SJSA1 (cell line): ENCODE measurements at places on chromosomes 11 and 22. TPM values are rescaled to one million over a fixed set of nuclear protein-coding genes. Genes with fewer than 3 reads are reported as not detected.

The MOB2 gene
- total RNA-seq, result 3.9 and 9.1 TPM in 2 replicates

The CCDC89 gene
- total RNA-seq, result 0.26 TPM in 1 of 2 replicates, not detected in the other

The MS4A7 gene
- not detected in 2 replicates for total RNA-seq

The RAB30 gene
- total RNA-seq, result 6.5 and 10.2 TPM in 2 replicates

The DGAT2 gene
- not detected in 2 replicates for total RNA-seq

The ZC3H12C gene
- total RNA-seq, result 4.6 and 6.4 TPM in 2 replicates

The MYOD1 gene
- total RNA-seq, result not detected in 2 replicates

The SLC22A12 gene
- total RNA-seq, result not detected in 2 replicates

The APOL6 gene
- 14.0 and 22.6 TPM in 2 replicates for total RNA-seq

The GPHA2 gene
- not detected in 2 replicates for total RNA-seq

The TCN2 gene
- 4.5 and 5.8 TPM in 2 replicates for total RNA-seq

The SOX10 gene
- total RNA-seq, result not detected in 2 replicates

The OR5T1 gene
- total RNA-seq, result not detected in 2 replicates

The CASP4 gene
- 75.6 and 91.8 TPM in 2 replicates for total RNA-seq

The OR2AG1 gene
- total RNA-seq, result not detected in 2 replicates

The APOBEC3H gene
- 1.4 TPM in 1 of 2 replicates, not detected in the other for total RNA-seq

The HSPB2 gene
- total RNA-seq, result not detected in 2 replicates

The TMEM121B gene
- 0.03 and 0.05 TPM in 2 replicates for total RNA-seq

The VSIG10L2 gene
- not detected in 2 replicates for total RNA-seq

The SCUBE2 gene
- total RNA-seq, result not detected in 2 replicates

The TUBA8 gene
- 0.42 and 0.91 TPM in 2 replicates for total RNA-seq

The HPS4 gene
- 28.9 and 29.5 TPM in 2 replicates for total RNA-seq

The YDJC gene
- 36.4 and 47.9 TPM in 2 replicates for total RNA-seq

The TRIM49 gene
- total RNA-seq, result not detected in 2 replicates

The TPP1 gene
- total RNA-seq, result 5.9 and 6.8 TPM in 2 replicates

The OR2D2 gene
- total RNA-seq, result not detected in 2 replicates

The RRAS2 gene
- 159 and 200 TPM in 2 replicates for total RNA-seq

The PRAME gene
- 0.05 TPM in 1 of 2 replicates, not detected in the other for total RNA-seq

The APLNR gene
- total RNA-seq, result not detected in 2 replicates

The PKP3 gene
- 1.9 and 5.7 TPM in 2 replicates for total RNA-seq

The METTL15 gene
- total RNA-seq, result 13.2 and 15.8 TPM in 2 replicates

The SSTR3 gene
- total RNA-seq, result not detected in 2 replicates

The FXYD6 gene
- total RNA-seq, result 0.05 TPM in 1 of 2 replicates, not detected in the other

The PARVG gene
- not detected in 2 replicates for total RNA-seq

The TRMT112 gene
- 506 and 974 TPM in 2 replicates for total RNA-seq
